Effector CD4-positive, alpha-beta T cell (primary cell): ENCODE measurements at places on chromosomes 16 and 17.

DNA sequence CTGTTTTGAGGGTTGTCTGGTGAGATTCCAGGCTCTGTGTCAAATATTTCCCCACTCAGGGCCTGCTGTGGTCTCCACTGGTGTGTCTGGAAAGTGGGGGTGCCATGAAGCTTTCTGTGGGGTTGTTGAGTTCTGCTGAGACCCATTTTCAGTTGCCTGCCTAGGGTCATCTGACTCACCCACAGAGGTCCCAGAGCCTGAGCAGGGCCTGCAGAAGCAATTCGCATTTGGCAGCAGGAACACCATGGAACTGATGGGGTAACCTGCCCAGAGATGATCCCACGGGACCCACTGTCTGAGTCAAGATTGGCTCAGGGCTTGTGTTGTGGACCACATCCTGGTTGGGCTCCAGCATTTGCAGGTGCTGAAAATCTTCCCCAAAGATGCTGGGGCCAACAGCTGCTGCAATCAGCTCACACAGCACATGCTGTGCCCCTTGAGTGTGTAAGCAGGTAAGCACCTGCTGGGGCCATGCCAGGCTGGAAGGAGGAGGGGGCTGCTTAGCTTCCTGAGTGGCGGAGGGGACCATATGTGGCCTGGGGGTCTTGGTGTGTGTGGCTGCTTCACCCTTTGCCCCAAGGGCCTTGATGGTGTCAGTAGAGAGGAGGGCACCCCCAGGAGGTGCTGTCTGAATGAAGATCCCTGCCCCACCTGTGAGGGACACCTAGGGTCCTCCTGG lies 1726.1 kb downstream of the TP53TG3F start:
- no peak for DNase-seq

DNA sequence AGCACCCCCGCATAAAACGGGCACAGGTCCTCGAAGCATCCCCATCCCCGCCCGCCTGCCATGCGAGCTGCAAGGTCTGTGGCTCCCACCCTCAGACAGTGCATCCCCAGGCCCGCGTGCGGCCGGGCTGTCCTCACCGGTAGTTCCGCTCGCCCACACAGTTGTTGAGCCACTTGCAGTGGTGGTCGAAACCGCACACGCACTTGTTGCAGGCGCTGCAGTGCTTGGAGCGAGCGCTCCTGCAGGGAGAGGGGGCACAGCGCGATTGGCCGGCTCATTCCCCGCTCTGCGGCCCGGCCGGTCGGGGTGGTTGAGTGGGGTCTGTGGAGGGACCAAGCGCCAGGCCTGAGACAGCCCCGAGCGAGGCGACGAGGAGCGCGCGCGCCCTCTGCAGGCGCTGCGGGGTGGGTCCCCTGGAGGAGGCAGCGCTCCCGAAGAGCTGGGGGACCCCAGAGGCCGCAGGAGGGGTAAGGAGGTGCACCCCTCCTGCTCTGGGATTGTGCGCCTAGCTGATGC lies 6.0 kb upstream of the TPPP3 start:
- DNase-seq = no peak

DNA sequence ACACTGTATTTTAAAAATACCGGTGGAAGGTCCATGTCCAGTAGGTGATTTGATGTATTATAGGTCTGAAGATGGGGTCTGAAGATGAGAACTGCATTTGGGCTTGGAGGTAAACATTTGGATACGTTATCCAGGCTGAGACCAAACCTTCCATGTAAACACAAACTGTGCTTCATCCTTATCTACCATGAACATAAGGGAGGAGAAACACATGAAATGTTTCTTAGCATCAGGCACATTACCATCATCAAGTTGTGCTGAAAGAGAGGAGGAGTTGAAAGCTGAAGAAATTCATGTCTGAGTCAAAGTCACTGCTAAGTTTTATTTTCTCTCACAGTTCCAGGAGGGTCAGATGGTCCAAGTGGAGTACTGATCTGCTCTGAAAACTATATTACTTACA lies 11.4 kb downstream of the SF3B3 start:
- DNase-seq = no peak

GRCh38 chr17:5399767-5400166 lies 19.7 kb downstream of the NUP88 start:
- DNase-seq = no peak

GRCh38 chr17:80720610-80721577 lies 176.3 kb downstream of the RPTOR start:
- peak; percentile 55 for DNase-seq
